ENCODE measurements at places on chromosomes 6 and 20.
A peak's percentile ranks its signal among the peaks of the same experiment; 100 is the strongest.

DNA sequence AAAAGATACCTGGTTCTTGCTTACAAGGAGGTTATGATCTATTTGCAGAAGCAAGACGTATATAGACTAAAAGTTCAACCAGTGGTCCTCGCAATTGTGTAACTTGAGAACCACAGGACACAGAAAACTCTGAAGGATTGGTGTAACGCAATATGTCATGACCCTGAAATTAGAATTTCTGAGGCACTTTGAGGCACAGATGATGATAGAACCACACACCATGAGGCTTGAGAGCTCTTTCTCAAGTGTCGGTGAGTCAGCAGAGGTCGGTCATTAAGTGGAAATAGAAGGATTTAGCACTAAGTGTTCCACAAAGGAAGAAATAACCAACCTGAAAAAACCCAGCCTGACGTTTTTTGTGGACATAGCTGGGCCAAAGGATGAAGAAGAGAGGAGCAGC lies 15.3 kb upstream of the CCN2 start:
- DNase-seq = no peak

DNA sequence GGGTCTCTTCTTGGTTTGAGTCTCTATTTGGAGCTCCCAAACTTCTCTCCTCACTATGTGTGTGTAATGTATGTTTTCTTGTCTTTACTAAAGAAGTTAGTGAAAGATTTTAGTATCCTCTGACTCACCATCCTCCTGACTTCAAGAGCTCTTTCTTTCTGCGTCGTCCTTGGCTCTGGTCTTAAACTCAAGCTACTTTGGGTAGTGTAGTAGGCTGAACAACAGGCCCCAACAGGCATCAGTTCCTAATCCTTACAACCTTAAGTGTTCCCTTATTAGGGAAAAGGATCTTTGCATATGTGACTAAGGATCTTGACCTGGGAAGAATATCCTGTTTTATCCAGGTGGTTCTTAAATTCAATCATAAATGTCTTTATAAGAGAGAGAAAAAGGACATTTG lies 810.2 kb downstream of the MAFB start:
- DNase-seq = no peak

GRCh38 chr20:41526327-41526726 lies 91.8 kb downstream of the CHD6 start:
- no peak for DNase-seq

DNA sequence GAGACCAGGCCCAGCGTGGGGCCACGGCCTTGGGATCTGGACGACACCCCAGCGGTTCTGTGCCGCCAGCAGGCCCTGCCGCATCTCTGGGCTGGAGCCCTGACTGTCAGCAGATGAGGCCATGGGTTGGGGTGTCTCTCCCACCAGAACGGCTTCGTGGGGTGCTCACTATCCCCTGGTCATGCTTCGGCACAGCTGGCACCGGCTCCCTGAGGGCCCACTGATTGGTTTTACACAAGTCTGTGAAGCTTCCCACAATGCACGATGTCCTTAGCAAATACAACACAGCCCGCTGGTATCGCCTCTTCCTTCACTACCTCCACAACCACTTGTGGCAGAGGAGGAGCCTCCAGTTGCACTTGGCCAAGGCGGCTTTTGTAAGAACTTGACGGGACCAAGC lies 94.3 kb downstream of the THBS2 start:
- DNase-seq = no peak

- DNase-seq = no peak
Measured at GRCh38 chr6:87561017-87561416, 28.8 kb downstream of the RARS2 start.

DNA sequence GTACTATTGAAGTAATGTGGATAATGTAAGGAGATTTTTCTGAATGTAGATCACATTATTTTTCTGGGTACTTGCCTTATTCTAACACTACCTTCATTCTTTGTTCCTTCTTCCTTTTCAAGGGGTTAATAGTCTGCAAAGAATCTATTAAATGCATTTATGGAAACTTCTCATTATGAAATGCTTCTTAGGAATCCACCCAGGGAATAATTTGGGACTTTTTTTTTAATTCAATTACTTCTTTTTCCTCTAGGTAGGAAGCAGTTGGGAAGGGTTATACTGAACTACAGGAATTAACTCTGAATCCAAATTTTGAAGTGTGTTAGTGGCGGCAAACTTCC lies 173.1 kb downstream of the FOXA2 start:
- DNase-seq = no peak

DNA sequence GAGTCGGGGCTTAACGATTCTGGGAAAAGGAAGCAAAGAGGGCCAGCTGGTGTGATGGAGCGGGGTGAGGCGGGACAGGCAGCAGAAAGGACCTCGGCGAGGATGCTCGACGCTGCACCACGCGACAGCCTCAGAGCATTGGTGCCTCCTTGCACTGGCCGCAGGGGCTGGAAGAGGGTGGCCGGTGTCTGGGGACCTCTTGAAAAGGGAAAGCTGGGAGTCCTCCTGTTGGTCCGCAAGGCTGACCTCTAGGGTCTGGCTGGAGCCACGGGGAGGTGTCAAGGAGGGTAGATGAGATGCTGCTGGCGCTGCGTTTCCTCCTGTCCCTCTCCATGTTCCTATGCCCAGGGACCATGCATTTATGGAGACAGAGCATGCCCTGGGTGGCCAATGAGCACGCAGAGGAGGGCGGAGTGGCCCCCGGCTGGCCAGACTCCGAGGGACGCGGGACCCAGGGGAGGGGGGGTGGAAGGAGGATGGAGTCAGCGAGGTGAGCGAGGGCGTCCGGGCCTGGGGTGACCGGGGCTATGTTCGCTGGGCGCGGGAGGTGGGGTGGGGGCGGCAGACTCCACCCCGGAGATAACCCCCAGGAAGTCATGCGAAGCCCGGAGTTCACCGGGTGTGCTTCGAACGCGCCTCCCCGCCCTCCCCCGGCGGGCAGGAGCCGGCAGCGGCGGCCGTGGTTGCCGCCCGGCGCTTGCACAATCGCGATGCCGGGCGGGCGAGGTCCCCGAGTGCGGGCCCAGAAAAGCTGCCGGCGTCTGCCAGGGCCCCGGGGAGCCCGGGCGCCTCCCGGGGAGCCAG lies at the start of gene CYP24A1:
Gene CYP24A1 (minus strand): TSS at position 334 of the 804 bp plus-strand sequence. CDS start 407 bp downstream, outside the sequence.
- DNase-seq = no peak

- DNase-seq = no peak
Measured at GRCh38 chr6:119201480-119201879, 123.0 kb upstream of the FAM184A start.

GRCh38 chr20:58692579-58693225 lies at the start of gene NPEPL1:
Gene NPEPL1 (plus strand): TSS chr20:58692800. CDS start chr20:58692901, 101 bp downstream.
- DNase-seq = peak; percentile 61

- no peak for DNase-seq
Measured at GRCh38 chr20:46683011-46683667, 6.1 kb downstream of the TP53RK start.

Data from stimulated activated CD4-positive, alpha-beta T cell treated with anti-CD3 and anti-CD28 coated beads, Interleukin-2, amount 100 ng/mL, for 48 hours (primary cell).